ENCODE measurements at places on chromosomes 2 and 18. TPM values are rescaled to one million over a fixed set of nuclear protein-coding genes. Genes with fewer than 3 reads are reported as not detected.

GRCh38 chr2:54632733-54633692 is 90.4 kb upstream of the EML6 start:
- no peak for DNase-seq

GRCh38 chr2:127631541-127631996 is 14.4 kb upstream of the GPR17 start:
- DNase-seq: no peak

DNA sequence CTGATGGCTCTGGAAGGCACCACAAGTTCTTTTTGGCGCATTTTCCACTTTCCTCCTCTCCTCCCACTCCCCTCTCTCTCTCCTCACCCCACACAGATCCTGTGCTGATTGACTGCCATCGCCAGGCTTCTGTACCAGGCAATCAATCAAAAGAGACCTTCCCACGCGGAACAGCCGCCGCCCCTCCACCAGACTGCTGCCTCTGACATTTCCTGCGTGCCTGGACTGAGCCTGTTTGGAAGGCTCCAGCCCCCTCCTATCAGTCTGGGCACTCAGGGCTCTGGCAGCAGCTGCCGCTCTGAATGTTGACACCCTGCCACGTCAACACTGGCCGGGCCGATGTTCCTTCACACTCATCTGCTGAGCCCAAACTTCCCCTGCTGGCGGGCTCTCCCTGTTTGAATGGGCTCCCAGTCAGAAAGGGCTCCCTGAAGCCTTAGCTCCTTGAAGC is 467.7 kb downstream of the EPHA4 start:
- no peak for DNase-seq

- DNase-seq: no peak
These were observed 545.0 kb downstream of the SOX11 start for GRCh38 chr2:6237039-6237660.

DNA sequence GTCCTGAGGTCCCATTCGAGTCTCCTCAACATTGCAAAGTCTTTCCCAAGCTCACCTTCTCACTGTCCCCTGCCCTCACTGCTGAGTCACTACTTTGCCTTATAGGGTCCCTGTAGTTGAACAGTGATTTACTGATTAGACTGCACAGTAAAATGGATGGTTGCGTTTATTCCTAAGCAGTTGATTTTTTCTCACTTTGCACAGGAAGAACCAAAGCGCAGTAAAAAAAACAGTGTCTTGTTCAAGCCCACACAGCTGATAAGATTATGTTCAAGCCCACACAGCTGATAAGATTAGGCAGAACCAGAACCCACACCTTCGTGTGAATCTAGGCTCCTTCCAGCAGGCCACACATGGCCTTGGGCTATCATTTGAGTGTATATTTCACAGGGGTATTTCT is 215.3 kb upstream of the COPS8 start:
- DNase-seq: no peak

DNA sequence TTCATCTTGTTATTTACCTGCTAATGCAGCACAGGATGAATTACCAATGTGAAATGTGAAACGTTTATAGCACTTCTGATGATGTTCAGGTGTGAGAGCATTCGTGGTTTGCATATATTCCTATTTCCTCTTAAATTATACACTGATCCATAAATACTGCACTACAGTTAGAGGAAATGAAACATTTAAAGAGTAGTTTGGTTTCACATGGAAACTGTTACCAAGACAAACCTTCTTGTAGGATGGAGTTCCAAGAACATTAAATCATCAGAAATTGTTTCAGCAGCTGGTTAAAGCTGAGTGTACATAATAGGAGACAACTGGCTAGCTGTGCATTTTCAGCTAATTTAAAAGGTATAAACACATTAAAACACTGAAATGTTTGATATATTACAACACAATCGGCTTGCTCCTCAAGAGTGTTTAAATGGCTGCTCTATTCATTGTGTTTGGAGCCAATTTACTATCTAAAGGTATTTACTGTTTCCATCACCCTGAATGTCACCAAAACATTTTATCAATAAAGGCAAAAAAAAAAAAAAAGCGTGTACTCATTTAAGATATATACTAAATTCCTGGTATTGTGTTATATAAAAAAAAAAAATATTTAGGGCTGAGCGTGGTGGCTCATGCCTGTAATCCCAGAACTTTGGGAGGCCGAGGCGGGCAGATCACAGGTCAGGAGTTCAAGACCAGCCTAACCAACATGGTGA is 100.6 kb downstream of the DYM start:
- DNase-seq: no peak

- DNase-seq: no peak
These were observed 344.2 kb downstream of the MTX2 start for GRCh38 chr2:176613323-176613987.

DNA sequence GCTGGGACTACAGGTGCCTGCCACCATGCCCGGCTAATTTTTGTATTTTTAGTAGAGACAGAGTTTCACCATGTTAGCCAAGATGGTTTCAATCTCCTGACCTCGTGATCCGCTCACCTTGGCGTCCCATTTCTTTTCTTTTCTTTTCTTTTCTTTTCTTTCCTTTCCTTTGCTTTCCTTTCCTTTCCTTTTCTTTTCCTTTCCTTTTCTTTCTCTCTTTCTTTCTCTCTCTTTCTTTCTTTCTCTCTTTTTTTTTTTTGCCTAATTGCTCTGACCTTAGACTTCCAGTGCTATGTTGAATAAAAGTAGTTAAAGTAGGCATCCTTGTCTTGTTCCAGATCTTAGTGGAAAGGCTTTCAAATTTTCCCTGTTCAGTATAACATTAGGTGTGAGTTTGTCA is 41.0 kb upstream of the REEP1 start:
- DNase-seq: no peak

DNA sequence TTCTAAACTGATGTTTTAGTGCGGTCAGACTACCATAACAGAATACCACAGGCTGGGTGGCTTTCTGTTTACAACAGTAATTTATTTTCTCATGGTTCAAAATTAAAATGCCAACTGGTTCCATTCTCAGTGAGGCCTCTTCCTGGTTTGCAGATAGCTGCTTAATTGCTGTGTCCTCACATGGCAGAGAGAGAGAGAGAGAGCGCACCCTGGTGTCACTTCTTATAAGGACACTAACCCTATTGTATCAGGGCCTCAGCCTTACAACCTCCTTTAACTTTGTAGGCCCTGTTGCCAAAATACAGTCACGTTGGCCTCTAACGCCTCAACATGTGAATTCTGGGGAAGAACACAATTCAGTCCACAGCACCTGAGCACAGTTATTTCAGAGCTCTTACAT is 37.5 kb upstream of the ZNF385B start:
- no peak for DNase-seq

- DNase-seq: no peak
These were observed 480.0 kb upstream of the SALL3 start for GRCh38 chr18:78499586-78499985.

Gene SLC38A11
- total RNA-seq: 1.6 TPM

DNA sequence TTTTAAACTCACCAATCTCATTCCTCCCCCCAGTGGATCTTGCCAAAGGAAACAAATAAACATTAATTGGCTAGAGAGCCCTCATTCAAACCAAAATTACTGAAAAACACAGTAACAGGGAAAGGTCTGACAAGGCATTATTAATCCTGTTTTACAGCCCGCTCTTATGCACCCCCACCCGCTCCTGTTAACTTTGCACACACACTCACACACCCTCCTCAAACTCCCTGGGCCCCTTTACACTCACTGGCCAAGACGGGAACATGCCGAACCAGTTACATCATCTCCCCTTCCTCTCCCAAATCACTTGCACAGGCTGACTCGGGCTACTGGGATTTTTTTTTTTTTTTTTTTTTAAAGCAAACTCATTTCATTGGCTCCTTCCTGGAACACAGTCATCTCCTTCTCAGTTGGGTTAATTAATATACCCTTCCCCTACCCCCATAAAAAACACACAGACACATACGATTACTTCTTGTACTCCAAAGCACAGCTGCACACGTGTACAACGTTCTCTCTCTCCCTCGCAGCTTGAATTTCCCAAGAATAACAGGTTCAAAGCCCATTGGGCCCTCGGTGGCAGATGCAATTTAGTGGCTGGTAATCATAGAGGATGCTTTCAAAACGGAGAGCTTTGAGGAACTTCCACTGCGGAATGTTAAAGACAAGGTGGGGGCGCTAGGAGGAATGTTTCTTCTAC is 31.8 kb downstream of the KLF7 start:
- DNase-seq: no peak

Gene MAL
- 159 TPM for total RNA-seq

DNA sequence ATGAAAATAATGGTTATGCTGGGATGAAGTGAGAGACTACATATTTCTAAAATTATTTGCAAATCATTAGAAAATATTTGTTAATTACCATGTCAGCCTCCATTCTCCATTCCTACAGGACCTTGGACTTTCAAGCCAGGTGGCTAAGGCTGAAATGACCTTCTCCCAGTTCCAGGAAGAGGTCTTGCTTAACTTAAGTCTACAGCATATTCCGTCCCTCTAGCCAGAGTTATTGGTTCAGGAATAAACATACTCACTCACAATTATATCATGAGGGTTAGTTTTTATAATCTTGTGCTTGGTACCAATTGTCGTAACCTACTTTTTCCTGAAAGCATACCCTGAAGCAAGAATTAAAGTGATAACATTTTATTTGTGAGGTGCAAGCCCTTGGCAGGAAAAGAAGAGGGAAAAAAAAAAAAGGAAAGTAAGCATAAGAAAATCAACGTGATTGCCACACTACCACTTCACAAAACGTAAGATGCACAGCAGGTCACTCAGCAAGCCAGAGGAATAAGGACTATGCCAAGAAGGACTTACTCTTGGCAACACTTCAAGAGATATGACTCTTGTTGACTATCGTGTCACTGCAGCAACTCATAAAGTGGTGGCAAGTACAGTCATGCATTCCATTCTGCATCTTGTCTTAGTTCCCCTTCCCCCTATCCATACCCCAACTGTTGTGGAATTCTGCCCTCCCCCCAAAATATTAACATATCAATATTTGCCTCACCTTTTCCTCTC is 479.1 kb downstream of the MBD2 start:
- no peak for DNase-seq

Gene APCDD1
- not detected for total RNA-seq

- no peak for DNase-seq
These were observed 27.0 kb downstream of the GCA start for GRCh38 chr2:162370931-162371330.

GRCh38 chr2:19505199-19506136 is 147.0 kb upstream of the OSR1 start:
- DNase-seq: no peak

DNA sequence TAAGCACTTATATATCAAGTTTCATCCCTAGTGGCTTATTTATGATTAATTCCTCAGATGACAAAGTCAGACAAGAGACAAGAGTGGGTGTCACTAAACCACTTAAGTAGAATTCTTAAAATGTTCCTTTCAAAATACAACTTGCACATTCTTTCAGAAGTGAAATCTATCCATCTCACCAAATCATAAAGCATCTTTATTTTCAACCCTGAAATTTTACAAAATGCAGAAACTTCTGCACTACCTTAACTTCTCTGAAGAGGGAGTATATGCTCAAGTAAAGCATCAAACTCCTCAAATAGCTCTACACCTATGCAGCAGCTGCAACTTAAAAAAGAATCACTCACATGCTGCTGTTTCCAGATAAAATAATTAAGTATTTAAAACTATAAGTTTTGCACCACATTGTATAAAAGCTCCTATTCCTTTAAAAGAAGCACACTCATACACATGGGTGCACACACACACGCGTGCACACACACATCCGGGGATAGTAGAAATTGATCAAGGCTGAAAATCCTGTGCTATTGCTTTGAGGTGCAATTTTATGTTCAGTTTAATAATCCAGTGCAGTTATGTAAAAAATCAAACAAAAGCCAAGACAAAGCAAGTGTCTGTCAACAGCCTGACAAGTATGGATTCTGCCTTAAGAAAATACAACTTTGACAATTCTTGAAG is 244.5 kb downstream of the TCF4 start:
- DNase-seq: no peak

Gene CNGA3
- not detected for total RNA-seq

Gene EIPR1
- total RNA-seq: 28.5 TPM

GRCh38 chr2:73939419-73939818 is 12.7 kb downstream of the DGUOK start:
- DNase-seq: no peak

DNA sequence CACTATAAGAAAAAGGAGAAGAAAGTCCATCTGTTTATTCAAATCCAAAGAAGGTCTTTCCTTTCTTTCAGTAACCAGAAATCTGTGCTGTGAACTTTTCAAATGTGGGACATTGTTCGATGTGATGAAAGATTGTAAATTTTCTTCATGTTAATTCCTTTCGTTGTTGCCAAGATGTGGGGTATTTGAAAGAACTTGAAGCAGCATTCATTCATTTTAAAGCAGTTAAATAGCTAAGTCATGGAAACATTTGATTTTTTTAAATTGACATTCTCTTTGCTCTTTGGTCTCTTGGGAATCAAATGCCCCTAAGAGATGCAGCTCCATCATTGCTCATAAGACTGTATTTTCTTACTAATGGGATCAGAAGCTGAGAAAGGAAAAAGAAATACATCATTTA is 93.7 kb upstream of the EHBP1 start:
- no peak for DNase-seq

DNA sequence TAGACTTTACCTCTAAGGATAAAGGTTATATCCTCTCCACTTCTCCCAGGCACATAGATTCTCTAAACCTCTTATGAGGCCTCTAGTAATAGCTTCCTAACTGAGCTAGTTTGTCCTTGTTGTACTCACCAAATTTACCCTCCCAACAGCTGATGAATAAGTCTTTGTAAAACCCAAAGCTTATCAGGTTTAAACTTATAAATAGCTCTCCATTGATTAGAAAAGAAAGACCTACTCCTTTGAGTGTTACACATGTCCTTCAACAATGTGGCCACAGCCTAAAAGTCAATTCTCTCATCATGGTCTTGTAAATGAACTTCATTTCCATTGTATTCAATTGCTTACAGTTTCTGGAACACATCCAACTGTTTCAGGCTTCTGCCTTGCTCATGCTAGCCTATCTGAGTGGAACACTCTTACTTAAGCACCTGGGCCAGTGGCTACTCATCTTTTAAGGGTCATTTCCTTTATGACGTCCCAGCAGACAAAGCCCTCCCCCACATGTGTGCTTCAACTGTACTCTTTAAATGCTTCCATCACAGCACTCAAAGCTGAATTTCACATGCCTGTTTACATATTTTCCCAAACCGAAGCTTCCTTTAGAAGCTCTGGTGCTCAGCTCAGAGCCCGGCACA is 131.6 kb downstream of the CDH2 start:
- no peak for DNase-seq

GRCh38 chr2:44314362-44314761 is 39.1 kb downstream of the SLC3A1 start:
- DNase-seq: no peak

Data from T-helper 17 cell (primary cell).